ENCODE measurements at places on chromosomes 2 and 18.

DNA sequence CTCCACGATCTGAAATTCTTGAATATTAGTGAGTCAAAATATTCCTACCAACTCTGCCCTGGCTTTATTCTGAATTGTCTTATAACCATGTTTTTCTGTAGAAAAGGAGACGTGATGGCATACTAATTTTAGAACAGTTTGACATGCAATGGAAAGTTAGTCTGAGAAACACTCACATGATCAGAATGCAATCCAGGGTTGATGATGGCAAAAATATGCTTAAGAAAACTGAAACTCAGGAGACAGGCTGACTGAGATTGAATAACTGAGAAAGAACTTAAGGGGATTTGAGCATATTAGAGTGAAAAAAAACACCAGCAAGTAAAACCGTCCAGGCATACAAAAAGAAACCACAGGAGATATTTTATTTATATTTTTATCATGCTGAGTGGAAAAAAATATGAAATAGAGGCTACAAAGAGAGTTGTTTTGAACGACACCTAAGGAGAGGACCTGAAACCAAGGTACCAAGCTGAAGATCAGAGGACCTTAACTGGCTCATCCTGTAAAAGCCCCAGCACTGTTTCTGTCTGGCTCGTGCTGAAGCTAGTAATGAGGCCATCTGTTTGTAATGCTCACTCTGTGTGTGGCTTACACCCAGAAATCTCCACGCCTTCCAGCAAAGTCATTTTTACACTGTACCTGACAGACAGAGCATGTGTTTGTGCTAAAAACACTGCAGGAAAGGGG, 437.2 kb upstream of the PKDCC start:
- DNase-seq: no peak

DNA sequence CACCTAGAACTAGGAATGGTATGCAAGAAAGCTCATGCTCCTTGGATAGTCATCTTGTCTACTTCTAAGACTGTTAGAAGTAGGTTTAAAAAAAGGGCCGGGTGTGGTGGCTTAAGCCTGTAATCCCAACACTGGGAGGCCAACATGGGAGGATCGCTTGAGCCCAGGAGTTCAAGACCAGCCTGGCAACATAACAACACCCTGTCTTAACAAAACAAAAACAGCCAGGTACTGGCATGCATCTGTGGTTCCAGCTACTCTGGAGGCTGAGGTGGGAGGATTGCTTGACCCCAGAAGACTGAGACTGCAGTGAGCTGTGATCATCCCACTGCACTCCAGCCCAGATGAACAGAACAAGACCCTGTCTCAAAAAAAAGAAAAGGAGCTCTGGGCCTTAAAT, 19.9 kb downstream of the PNO1 start:
- DNase-seq: no peak

DNA sequence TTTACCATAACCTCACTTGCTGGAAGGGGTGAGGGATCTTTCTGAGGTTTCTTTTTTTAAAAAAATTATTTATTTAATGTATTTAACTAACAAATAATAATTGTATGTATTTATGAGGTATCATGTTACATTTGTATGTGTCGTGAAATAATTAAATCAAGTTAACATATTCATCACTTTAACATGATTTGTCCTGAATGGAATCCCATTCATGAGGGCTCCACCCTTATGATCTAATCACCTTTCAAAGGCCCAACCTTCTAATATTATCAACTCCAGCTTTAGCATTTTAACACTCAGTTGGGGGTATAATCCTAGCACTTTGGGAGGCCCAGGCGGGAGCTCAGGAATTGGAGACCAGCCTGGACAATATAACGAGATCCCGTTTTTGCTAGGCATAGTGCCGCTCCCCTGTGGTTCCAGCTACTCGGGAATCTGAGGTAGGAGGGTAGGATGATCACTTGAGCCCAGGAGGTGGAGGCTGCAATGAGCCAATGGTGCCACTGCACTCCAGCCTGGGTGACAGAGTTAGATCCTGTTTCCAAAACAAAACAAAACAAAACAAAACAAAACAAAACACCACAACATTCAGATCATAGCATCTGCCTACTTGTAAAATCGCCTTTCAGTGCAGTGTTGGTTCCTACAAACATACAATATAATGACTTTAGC, 1.1 kb upstream of the TAF4B start:
- no peak for DNase-seq

DNA sequence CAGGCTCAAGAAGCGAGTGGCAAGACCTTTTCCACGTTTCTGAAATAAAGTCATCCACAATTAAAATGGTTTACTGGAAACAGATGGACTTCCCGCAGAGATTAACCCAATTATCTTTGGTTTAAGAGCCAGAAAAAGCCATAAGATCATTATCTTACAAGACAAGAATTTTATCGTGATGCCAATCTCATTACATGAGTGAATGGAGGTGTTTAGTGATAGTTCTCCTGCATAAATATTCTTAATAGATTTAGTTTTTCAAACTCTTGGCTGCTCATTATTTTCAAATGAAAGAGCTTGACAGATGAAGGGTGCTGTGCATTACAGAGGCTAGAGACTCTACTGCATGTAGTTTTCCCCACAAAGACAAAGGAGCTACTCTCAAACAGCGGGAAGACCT, 1028.4 kb upstream of the PIK3C3 start:
- no peak for DNase-seq

DNA sequence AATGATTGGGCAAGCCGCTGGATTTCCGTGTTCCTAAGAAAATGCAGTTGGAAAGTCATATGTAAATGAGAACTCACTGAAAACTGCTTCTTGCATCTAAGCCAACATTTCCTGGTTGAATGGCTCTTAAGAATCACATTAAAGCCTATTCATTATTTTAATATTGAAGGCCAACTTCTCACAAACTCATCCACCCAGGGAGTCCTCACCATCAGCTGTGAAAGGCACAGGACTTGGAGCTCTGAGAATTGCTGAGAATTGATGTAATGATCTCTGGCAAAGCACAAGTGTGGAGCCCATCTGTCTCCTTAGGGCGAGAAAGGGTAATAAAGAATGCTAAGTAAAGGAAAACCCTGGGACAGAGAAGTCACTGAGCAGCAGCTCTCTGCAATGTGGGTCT, 55.9 kb upstream of the APCDD1 start:
- DNase-seq: no peak

DNA sequence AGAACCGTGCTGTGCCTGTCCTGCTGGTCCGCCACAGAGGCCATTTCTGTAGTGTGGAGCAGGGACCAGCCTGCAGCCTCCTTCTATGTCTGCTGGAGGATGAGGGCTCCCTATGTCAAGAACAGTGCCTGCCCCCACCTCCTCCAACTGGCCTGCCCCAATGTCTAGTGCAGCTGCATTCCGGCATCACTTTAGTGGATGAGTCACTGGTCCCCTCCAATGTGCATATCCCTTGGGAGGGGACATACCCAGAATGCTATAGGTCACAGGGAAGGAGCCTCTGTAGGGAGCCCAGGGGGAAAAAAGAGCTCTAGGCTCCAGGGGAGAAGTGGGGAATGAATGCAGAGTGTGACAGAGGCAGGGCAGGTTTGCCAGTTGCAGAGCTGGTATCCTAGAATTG, 219.6 kb downstream of the CELF4 start:
- no peak for DNase-seq

DNA sequence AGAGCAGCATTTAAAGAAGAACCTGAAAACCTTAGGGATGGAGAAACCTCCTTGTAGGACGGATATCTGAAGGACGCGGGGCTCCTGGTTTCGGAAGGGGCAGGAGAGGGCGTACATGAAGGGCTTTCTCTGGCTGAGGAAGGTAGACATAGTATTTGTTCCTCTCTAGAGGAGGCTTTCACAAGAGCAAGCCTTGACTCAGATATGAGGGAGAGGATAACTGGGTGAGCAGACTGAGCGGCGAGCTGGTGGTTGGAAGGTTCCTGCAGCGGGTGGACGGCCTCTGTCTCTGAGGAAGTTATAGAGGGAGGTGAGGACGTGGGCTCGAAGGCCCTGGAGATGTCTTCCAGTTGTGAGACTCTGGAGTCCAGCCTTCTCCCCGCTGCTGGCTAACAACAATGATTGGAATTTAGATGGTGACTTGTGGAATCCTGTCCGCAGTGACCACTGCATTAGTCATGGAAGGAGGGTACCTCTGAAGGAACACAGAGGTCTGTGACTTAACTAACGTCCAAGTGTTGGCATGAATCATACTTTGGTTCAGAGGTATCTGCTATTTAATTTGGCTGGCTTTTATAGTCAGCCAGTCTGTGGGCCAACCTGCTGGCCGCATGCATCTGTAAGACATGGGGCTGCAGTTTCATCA, 80.9 kb downstream of the ASAP2 start:
- no peak for DNase-seq

DNA sequence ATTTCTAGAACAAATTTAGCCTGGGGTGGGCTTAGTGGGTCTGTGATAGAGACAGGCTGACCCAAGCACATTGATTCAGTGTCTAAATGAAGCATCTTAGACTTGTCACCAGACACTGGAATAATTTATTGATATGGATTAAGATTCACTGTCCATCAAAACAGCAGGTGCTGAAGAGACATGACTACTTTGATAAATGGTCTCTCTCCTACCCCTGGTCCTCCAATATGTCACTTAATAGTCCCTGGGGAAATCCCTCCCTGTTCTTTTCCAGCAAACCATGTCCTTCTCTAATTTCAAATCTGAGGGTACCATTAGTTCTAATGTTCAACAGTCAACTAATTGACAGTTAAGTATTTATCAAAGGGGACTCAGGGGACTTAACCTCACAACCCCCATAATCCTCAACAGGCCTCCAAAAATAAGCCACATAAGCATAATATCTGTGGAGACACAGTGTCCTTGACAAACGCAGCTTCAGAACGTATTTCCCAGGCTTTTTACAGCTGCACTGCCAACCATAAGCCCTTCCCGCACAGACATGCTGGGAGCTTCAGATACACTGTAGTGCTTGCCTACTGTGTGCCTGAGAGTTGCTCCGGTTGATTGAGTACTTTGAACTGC, 391.0 kb downstream of the THSD7B start:
- DNase-seq: no peak

DNA sequence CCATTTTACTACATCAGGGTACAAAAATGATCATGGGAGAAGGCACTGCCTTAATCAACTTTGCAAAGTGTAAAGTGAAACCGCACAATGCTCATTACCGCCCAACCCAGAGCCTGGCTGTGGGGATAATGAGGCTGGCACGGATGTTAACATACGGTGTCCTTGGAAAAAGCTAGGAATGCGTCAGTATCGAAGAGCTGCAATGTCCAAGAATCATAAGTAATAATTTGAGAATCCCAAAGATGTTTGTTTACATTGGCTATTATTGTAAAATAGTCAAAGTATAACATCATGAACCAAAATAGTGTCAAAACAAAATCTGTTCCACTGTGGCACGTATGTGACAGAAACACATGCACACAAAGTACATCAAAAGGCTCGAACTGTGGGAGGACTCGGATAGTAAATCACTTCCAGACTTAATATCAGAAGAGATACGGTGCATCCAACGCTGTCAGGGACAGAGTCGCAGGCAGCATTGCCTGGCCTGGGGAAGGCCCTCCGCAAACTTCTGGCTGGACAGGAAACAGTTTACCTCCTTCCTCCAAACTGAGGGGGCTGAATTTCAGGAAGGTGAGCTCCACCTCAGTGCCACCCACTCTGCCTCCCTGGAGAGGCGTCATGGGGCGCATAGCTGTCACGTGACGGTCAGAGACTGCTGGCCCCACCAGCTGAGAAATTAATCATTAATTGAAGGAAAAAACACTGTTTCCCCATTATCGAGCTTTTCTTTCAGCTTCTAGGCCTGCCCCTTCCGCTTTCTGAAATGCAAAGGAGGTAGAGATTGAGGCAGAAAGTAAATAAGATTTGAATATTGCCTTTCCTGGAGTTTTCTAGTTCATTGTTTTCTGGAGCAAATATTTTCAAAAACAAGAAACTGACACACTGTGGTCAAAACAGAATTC, 1.8 kb upstream of the ID2 start:
- DNase-seq: no peak

- DNase-seq: no peak
Observed at GRCh38 chr2:11103984-11104793, 51.1 kb upstream of the SLC66A3 start.

- DNase-seq: no peak
Observed at GRCh38 chr18:72866442-72866900, 1.3 kb downstream of the NETO1 start.

DNA sequence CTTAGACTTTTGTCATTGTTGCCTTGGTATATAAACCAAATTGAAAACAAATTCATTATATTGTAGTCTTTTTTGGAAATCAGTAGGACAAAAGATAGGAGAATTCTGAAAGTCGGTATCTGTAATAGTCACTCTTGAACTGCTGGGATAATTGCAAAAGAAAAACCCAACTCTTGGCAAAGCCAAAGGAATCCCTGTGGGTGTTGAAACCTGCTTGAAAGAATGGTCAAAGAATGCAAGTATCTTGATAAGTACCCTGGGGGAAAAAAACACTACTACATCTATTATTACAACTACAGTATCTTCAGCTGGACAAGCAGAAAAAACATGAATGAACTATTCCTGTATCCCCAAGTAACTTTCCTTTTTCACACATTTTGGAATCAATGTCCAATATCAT, 7.3 kb upstream of the FAM237A start:
- DNase-seq: no peak
